ENCODE measurements at places on chromosomes 6 and 20. TPM values are rescaled to one million over a fixed set of nuclear protein-coding genes. Genes with fewer than 3 reads are reported as not detected.

The FERMT1 gene
- 6.4 TPM for total RNA-seq

The TBXT gene
- not detected for total RNA-seq

The TUBB2B gene
- total RNA-seq, result 3.9 TPM

The PRPH2 gene
- total RNA-seq, result 0.91 TPM

The KCNG1 gene
- total RNA-seq, result 18.6 TPM

The C6orf15 gene
- total RNA-seq, result not detected

Data from smooth muscle cell of the pulmonary artery (primary cell).